Spleen (tissue), 13 donors: ENCODE measurements at places on chromosomes 11 and 22. TPM values are rescaled to one million over a fixed set of nuclear protein-coding genes. Genes with fewer than 3 reads are reported as not detected.
A peak's percentile ranks its signal among the peaks of the same experiment; 100 is the strongest.

- H3K4me3 ChIP-seq: no peak overlapping the region
- H3K4me1 ChIP-seq: peaks cover 25% of the 10 kb centered on the region
- H3K36me3 ChIP-seq: peaks cover 32% of the 10 kb centered on the region
- no peaks in the 10 kb centered on the region for H3K27me3 ChIP-seq
Observed at GRCh38 chr11:2295971-2296912, 5.5 kb downstream of the C11orf21 start.

- no peaks in the 10 kb centered on the region for H3K36me3 ChIP-seq
- no peaks in the 10 kb centered on the region for H3K4me1 ChIP-seq
- H3K27ac ChIP-seq: no peak overlapping the region
Observed at GRCh38 chr22:48934446-48934845, 893.2 kb downstream of the BRD1 start.

- H3K27ac ChIP-seq: no peak overlapping the region
- no peaks in the 10 kb centered on the region for H3K27me3 ChIP-seq
Observed at GRCh38 chr11:22851477-22851876, 8.8 kb downstream of the CCDC179 start.

DNA sequence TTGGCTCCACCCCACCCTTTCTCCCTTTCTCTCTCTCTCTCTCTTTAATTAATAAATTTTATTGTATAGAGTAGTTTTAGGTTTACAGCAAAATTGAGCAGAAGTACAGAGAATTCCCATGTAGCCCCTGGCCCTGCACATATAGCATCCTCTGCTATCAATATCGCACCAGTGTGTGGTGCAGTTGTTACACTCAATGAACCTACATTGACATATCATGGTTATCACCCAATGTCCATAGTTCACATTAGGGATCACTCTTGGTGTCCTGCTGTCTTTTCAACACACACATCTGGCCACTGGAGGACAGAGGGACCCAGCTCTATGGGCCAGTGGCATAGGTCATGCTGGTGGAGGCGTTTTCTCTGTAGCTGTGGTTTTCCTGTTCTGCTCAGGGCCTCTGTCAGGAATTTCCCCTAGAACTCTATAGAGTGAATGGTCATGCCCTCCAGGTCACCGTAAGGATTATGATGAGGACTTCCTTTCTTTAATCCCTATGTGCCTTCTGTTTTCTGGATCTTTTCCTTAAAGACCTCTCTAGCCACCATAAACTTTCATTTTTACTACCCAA lies 98.2 kb upstream of the NAV2 start:
- DNase-seq: no peak
- no peak overlapping the region for H3K4me3 ChIP-seq
- no peaks in the 10 kb centered on the region for H3K4me1 ChIP-seq
- no peaks in the 10 kb centered on the region for H3K27me3 ChIP-seq

DNA sequence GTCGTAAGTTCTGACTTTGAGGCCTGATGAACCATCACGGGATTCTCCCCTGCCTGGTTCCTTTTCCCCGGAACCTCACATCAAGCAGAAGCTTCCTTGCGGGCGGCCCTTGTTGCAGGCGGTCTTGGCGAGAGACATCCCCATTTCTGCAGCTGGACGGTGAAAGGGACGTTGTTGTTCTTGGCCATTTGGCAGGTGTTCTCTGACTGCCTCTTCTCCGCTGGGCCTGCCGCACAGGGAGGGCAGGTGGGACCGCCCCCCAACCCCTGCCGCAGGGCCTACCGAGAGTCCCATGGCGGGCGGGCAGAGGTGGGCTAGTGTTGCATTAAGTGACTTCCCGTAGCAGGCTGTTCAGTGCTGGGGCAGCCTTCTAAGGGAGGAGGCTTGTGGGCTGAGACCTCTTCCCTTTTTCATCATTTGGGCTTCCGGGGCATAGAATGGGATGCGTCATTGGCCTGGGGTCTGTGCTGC lies 26.9 kb upstream of the GRAMD4 start:
- H3K4me3 ChIP-seq: no peak overlapping the region
- H3K27ac ChIP-seq: peak overlapping the region; percentile 86
- peak; percentile 91 for DNase-seq
- H3K36me3 ChIP-seq: no peaks in the 10 kb centered on the region
- H3K27me3 ChIP-seq: no peaks in the 10 kb centered on the region

- peaks cover 9% of the 10 kb centered on the region for H3K27me3 ChIP-seq
- H3K36me3 ChIP-seq: no peaks in the 10 kb centered on the region
- H3K27ac ChIP-seq: no peak overlapping the region
- no peaks in the 10 kb centered on the region for H3K4me1 ChIP-seq
- no peak for DNase-seq
- no peak overlapping the region for H3K4me3 ChIP-seq
Observed at GRCh38 chr11:79150966-79151365, 289.9 kb downstream of the TENM4 start.

Gene KCNC1
- total RNA-seq: not detected

Gene DEFB131B
- not detected for total RNA-seq

Gene KCNK7
- total RNA-seq: 3.1 TPM

Gene SHANK2
- 5.7 TPM for total RNA-seq
